Hematopoietic multipotent progenitor cell treated with erythropoietin and hydrocortisone succinate and interleukin-3 and kit ligand, for 17 days (in vitro differentiated cells): ENCODE measurements at places on chromosomes 4 and X.

DNA sequence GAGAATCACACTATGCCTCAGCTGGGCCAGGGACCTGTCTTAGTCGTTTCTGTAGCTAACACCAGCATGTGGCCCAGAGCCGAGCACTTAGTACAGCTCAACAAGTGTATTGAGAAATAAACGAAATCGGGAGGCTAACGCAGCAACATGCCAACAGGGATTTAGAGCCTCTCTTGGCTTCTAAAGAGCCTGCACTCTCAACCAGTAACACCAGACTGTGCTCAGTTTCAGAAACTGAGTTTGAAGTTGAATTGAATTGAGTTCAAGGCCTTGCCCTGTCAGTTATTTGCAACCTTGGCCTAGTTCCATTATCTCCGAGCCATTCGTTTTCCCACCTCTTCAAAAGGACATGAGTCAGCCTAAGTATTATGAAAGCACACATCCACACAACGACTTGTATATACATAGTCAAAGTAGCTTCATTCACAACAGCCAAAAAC, 71.3 kb upstream of the LDB2 start:
- no peak for DNase-seq

DNA sequence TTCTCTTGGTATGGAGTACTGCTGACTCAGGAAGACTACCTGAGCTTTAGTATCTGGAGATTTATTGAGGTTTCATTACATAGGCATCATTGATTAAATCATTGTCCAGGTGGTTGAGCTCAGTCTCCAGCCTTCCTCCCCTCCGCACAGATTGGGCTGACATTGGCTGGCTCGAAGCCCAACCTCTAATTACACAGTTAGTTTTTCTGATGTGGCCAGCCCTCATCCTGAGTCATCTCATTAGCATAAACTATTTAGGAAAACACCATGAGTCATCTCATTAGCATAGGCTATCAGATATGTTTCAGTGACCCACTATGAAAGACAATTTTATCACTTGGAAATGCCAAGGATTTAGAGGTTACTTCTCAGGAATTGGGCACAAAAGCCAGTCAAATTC, 93.9 kb upstream of the ANKRD50 start:
- no peak for DNase-seq

- no peak for DNase-seq
Observed at GRCh38 chr4:92483341-92483740, 179.6 kb downstream of the GRID2 start.

DNA sequence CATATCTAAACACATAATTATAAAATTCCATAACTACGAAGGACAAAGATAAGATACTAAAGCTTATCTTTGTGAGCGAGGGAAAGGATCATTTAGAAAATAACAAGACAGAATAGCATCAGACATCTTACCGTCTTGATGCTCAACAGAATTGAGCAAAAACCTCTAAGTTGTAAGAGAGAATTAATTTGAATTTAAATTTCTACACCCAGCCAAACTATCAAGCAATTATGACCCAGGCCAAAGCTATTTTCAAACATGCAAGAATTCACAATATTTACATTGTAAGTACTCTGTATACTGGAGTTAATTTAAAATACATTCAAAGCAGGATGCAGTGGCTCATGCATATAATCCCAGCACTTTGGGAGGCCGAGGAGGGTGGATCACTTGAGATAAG, 16.5 kb downstream of the CLOCK start:
- DNase-seq, result no peak

DNA sequence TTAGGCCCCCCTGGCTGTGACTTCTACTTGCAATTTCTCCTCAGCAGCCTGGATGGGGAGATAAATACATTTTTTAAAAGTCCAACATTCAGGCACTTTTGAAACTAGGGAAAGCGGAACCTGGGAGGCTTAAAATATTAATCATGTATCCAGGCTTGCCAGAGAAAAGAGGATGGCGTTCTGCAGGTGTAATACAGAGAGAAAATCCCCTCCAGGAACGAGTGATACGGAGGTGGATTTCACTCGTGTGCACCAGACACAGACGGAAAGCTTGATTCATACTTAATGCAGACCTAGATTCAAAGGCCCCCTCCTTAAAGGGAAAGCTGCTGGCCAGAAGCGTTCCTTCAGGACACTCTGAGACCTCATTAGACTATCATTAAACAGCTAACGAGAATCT, 354.0 kb upstream of the BOD1L1 start:
- no peak for DNase-seq

DNA sequence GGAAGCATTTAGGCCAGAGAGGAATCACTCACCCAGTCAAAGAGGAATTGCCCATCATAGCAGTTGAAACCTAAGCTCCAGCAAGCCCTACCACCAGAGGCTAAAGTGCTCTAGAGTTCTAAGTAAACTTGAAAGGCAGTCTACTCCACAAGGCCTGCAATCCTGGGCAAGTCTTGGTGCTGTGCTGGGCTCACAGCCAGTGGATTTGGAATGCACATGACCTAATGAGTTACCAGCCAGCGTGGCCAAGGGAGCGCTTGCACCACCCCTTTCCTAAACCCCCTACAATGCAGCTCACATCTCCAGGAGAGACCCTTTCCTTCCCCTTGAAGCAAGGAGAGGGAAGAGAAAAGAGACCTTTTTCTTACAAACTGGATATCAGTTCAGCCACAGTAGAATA, 445.7 kb downstream of the GASK1B start:
- DNase-seq, result no peak

GRCh38 chr4:125676583-125676982, 361.8 kb downstream of the FAT4 start:
- DNase-seq, result no peak

DNA sequence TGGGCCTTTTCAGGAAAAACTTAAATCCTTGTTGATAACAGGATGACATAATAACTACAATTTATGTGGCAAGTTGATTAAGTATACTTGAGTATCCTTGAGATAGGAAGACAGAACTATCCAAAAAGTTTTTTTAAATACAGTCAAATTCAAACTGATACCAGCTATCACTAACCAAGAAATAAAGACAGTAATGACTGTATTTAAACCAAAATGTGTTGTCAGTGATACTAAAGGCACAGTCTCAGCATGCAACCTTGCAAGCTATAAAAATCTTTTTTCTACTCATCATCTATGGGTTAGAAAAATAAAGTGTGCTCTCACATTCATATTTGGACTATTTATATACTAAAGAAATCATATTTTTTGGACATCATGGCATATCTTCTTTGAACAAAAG, 64.7 kb downstream of the PAPSS1 start:
- no peak for DNase-seq

DNA sequence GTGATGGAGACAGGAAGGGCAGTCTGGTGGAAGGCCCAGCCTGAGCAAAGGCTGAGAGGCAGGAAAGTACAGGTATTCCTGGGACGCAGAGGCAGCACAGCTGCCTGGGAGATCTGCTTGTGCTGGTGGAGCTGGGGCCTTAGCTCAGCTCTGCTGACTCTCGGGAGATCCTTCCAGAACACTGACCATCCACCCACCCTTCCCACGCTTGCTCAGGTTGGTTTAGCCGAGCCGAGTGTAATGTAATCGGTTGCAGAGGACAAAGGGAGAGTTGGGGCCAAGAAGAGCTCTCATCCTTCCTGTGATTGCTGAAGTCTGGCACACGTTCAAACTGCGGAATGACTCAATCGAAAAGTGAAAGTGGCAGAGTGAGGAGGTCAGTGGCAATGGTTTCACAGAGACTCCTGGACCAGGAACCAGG, 43.1 kb upstream of the GPR78 start:
- DNase-seq, result no peak

GRCh38 chr4:73723023-73723422, 17.3 kb upstream of the CXCL8 start:
- no peak for DNase-seq

DNA sequence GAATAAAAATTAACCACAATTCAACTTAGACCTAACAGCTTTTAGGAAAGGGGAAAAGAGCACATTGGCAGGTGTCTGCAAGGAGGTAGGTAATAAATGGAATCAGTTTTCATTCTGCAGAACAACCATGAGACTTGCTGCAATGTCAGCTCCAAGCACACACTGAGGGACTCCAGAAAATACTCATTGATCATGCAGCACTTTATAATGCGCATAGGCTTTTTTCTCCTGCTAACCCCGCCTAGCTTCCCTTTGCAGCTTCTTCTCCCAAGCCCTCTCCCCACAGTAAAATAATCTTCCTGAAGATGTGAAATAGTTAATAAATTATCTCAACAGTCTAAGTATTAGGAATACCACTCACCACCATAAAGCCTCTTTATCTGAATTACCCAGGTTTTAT, 36.9 kb downstream of the ANKRD17 start:
- DNase-seq, result no peak

DNA sequence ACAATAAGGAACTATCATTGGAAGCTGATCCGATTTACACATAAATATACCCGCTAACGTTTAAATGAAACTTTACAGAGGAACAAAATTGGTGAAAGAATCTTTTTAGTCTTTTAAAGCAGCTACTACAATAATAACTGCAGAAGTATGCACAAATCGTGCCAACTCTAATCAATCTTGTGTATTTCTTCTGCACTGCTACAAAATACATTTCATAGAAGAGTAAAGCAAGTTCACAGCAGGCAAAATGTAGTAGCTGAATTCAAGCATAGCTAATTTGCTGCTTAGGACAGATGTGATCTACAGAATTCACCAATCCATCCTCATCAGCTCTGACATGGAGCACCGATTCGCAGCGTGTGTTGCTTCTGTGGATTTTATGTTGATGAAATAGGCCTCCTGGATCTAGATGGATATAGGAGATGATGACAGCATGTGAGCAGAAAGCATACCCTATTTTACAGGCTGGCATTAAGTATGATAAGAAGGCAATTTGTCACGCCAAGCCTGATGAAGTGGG, 367.3 kb upstream of the FGF13 start:
- DNase-seq, result no peak

GRCh38 chr4:120865985-120866384, 56.5 kb downstream of the PRDM5 start:
- no peak for DNase-seq

GRCh38 chr4:7186031-7186430, 6.3 kb upstream of the SORCS2 start:
- DNase-seq, result no peak

GRCh38 chr4:99710681-99711345, 53.2 kb upstream of the C4orf54 start:
- DNase-seq, result no peak

DNA sequence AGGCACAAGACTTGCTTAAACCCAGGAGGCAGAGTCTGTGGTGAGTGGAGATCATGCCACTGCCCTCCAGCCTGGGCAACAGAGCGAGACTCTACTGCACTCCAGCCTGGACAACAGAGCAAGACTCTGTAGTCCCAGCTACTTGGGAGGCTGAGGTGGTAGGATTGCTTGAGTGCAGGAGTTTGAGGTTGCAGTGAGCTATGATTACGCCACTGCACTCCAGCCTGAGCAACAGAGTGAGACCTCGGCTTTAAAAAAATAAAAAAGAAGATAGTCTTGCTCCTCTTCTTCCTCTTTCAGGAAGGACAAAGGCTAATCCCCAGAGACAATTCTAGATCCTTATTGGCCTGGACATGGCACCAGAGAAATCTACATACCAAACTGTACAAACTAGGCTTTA, 5.7 kb upstream of the PPEF2 start:
- DNase-seq, result no peak

DNA sequence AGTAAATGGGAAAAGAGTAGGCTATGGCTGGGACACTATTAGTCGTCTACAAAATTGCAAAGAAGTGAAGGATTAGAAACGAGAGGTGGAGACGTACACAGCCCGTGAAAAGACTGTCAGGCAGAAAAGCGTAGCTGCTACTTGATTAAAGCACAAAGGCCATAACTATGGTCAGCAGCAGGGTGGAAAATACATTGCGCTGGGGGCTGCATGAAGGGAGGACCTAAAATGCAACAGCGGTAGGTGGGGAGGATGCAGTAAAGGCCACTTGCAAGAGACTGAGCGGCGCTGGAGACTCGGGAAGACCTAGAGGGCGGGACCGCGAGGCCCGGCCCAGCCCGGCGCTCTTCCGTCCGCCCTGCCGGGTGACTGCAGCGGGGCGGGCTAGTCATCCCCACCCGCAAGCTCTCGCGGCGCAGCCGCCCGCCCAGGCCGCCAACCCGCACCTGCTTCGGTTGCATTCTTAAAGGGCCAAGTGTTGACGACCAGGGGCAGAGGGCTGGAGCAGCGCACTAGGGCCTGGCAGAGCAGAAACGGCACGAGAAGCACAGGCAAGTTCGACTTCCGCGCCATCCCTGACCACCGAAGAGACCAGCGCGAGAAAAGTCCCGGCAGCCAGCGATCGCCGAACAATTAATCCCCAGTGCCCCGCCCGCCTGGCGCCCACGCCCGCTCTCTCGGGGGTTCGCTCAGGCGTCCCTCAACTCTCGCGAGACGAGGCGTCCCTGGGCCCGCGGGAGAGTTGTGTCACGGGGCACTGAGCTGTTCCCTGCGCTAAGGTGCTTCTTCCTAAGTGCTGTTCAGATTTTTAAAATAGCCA, at the start of gene AGA:
Gene AGA (minus strand): TSS at position 635 of the 820 bp plus-strand sequence. CDS start 62 bp downstream, at position 573.
- peak; percentile 86 for DNase-seq

- no peak for DNase-seq
Observed at GRCh38 chr4:121397941-121398601, 17.3 kb upstream of the QRFPR start.

DNA sequence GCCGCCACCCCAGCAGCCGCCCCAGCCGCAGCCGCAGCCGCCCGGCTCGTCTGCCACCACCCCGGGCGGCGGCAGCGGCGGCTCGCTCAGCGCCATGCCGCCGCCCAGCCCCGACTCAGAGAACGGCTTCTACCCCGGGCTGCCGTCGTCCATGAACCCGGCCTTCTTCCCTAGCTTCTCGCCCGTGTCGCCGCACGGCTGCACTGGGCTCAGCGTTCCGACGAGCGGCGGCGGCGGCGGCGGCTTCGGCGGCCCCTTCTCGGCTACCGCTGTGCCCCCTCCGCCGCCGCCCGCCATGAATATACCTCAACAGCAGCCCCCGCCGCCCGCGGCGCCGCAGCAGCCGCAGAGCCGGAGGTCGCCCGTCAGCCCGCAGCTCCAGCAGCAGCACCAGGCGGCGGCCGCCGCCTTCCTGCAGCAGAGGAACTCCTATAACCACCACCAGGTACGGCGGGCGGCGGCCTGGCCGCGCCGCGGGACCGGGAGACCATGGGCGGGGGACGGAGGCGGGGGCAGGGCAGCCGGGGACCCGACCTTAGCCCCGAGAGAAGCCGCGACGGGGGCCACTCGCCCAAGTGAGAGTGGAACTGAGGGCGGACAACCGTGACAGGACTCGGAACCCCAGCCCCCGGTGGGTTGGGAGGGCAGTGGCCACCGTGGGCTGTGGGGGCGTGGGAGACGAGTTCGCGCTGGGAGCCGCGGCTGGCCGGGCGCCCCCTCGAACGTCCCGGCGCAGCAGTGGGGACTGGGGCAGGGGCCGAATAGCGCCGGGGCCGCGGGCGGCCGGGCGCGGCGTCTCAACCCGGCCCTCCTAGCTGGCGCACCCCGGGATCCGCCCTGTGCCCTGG, 1.8 kb downstream of the CPEB2 start:
- DNase-seq, result peak; percentile 51

- DNase-seq, result no peak
Observed at GRCh38 chrX:46673620-46674359, 85.1 kb downstream of the SLC9A7 start.

DNA sequence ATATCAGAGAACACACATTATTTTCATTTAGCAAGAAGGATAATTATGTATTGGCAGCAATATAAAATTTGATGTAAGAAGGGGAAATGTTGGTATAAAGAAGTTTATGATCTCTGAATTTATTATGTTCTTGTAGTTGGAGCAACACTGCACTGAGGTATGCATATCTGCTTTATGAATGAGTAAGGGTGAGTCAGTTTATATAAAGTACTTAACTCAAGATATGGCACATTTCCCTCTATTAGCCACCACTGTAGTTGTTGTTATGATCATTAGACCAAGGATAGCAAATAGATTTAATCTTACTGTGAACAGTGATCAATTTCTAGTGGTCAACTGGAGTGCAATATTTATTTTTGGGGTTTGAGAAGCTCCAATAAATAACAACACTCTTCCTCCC, 66.6 kb downstream of the SNX25 start:
- DNase-seq, result no peak
